Activated naive CD4-positive, alpha-beta T cell (primary cell): ENCODE measurements at places on chromosomes 12 and 14.

DNA sequence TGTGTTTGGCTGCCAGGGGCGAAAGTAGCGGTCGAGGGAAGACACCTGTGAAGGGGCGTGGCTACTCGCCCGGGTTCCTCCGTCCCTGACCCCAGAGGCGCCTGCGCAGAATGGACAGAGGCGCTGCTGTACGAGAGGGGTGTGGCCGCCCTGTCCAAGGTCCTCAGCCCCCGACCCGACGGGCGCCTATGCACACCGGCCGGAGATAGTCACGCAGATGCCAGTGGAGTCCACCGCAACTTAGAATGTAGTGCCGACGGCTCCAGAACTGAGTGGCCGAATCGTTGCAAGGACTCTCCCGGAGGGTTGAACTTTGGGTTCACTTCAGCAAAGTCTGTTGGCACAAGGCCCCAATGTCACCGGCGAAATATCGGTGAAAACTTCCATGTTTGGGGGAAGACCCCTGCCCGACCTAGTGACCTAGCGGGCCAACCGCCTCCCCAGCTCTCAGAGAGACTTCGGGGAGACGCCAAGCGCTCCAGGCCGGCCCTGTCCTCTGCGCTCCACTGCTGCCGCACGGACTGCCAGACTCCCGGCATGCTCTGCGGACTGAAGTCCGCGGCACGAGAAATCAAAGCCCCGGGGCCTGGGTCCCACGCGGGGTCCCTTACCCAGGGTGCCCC is 541 bp upstream of the RNU6-7 start:
- DNase-seq, result peak; percentile 44

- DNase-seq, result no peak
Measured at GRCh38 chr14:60184146-60184904, 19.1 kb upstream of the DHRS7 start.

- DNase-seq, result no peak
Measured at GRCh38 chr12:68884251-68884650, 48.7 kb downstream of the CPM start.

GRCh38 chr14:96162265-96162664 is 42.4 kb upstream of the BDKRB2 start:
- no peak for DNase-seq
